ENCODE measurements at places on chromosomes 7 and 10.

DNA sequence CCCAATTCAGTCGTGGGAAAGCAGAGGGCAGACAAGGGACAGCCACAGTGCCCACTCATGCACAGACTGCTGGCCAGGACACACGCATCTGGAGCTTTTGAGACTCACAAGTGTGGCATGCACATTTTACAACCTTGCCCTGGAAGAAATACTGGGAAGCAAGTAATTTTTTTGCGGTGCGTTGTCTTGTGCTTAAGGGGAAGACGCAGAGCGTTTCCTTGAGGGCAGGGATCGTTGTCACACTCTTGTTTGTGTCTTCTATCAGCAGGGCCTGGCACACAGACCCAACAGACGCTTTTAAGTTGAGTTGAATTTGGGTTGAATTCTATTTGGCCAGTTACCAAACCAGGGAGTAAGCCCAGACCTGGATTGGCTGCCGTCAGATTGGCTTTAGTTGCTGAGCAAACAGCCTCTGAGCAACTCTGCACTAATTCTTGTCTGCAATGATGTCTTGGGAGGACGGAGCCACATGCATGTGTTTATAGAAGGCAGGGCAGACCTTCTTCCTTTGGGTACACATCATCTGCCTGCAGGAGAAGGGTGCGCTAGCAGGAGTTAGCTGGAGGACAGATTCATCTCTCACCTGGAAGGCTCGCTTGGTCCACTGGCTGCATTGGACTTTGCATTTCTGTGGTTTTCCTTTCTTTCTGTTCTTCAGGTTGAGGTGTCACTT, 38.4 kb downstream of the IL2RA start:
- DNase-seq, result no peak

DNA sequence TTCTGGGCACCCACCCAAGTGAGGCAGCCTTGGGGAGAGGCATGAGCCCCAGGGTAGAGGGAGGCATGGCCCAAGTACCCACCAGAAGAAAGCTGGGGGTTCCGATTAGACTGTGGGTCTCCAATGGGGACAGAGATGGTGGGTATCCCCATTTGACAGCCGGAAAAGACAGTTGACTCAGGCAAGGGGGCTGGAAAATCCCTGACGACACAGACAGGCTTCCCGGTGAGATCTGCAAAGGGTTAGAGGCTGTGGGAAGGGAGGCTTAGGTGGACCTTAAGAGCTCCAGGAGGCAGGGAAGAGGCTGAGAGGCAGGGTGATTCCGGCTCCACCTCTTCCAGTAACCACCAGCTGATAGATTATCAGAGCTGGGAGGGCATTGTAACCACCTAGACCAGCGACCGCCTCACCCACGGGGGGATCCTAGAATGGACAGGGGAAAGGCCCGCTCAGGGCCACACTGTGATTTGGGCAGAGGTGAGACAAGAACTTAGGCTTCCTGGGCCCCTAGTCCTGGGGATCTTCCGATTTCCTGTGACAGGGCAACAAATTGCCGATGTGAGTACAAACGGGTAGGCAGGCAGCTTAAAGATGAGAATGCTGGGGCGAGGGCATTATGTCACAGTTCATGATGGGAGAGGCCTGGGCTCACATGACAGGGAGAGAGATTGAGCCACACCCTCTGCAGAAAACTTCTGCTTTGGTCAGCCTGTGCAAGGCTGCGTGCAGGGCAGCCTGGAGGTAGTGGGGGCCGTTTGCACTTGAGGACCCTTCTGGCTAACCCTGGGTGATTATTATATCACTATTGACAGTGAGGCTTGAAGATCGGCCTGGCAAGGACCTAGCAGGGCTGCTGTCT, 5.4 kb downstream of the TBATA start:
- DNase-seq, result no peak

GRCh38 chr10:3025026-3025683, 42.2 kb upstream of the PFKP start:
- no peak for DNase-seq

DNA sequence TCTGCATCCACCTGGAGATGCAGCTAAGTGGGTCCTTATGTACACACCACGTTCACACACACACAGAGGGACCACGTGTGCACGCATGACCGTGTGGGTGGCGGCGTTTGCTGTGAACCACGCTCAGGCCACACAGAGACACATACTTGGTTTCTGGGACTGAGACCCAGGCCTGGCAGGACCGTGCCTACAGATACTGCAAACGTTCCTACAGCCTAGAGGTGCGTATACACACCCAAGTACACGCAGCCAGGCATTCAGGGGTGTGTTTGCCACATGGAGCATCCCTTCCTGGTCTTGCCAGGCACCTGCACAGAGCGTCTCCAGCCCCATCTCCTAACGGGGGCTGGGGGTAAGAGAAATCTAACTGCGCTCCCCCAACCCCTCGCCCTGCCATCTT, 49.0 kb upstream of the GTF2IRD1 start:
- DNase-seq, result no peak

DNA sequence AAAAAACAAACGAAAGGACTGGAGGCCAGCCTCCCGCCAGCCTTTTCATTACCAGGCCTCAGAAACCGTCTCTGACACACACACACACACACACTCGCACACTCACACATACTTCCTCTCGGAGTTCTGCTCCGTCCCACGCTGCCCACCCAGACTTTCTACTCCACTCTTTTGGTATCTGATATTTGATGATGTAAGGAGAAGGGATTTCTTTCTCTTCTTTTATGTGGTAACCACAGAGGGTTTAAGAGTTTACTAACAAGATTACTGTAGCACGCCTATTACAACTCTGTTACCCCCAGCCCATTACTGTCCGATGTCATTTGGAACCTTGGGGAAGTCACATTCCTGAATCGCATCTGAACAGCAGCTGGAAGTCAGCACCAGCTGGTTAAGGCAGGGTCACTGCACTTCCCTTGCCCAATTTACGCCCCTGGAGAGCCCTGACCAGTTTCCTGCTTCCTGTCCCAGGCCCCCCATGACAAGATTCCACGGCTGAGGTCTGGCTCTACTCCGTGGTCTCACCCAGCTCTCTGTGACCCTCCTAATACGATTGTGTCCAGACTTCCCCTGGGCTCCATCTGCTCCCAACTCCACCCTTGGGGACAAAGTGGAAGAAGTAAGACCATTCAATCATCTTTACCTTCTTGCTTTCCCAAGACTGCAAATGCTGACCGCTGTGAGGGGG, 1.1 kb downstream of the DENND2A start:
- no peak for DNase-seq

- DNase-seq, result no peak
Measured at GRCh38 chr7:114711241-114711640, 210.7 kb upstream of the MDFIC start.

GRCh38 chr10:35486297-35486990, 118.7 kb upstream of the GJD4 start:
- no peak for DNase-seq

DNA sequence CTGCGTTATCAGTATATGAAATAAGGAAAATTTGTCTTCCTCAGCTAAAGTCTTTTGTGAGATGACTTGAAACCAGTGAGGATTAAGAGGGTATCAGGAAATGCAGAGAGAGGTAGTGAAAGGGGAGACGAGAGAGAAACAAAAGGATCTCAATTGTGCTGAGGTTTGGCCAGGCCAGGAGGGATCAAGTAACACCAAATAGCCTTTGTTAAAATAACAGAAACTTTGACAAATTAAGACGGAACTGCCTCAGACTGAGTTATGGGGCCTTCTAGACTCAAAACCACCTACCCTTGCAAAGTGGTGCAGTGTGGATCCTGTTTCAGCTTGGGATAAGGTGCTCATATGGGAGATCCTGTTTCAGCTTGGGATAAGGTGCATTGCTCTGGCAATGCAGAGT, 263.1 kb downstream of the CREB5 start:
- no peak for DNase-seq

- no peak for DNase-seq
Measured at GRCh38 chr10:70715853-70716795, 43.8 kb downstream of the ADAMTS14 start.

- no peak for DNase-seq
Measured at GRCh38 chr7:50037086-50037485, 56.0 kb downstream of the ZPBP start.

- no peak for DNase-seq
Measured at GRCh38 chr10:47425813-47426419, 41.8 kb upstream of the ZNF488 start.

GRCh38 chr7:154631162-154631561, 371.8 kb downstream of the PAXIP1 start:
- no peak for DNase-seq

- DNase-seq, result no peak
Measured at GRCh38 chr7:64182036-64182790, 24.8 kb upstream of the ZNF735 start.
